Lung microvascular endothelial cell (primary cell): ENCODE measurements at places on chromosomes 11 and 22. TPM values are rescaled to one million over a fixed set of nuclear protein-coding genes. Genes with fewer than 3 reads are reported as not detected.
A peak's percentile ranks its signal among the peaks of the same experiment; 100 is the strongest.

- no peak for DNase-seq
Observed at GRCh38 chr22:31948002-31948401, 3.7 kb downstream of the YWHAH start.

DNA sequence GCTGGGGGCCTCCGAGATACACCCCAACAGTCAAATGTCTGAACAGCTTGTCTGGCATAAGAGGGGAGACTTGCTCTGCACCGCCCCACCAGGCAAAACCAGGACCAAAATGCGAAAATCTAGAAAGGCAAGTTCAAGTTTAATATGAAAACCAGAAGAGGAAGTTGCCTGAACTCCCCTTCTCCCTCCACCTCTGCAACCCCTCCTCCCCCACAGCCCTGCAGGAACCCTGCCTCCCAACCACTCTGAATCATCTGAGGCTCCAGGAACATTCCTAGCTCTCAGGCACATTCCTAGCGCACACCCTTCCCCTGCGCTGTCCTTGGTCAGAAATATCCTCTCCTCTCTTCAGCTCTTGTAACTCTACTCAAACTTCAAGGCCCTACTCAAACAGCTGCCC is 36.7 kb downstream of the ISX start:
- no peak for DNase-seq

DNA sequence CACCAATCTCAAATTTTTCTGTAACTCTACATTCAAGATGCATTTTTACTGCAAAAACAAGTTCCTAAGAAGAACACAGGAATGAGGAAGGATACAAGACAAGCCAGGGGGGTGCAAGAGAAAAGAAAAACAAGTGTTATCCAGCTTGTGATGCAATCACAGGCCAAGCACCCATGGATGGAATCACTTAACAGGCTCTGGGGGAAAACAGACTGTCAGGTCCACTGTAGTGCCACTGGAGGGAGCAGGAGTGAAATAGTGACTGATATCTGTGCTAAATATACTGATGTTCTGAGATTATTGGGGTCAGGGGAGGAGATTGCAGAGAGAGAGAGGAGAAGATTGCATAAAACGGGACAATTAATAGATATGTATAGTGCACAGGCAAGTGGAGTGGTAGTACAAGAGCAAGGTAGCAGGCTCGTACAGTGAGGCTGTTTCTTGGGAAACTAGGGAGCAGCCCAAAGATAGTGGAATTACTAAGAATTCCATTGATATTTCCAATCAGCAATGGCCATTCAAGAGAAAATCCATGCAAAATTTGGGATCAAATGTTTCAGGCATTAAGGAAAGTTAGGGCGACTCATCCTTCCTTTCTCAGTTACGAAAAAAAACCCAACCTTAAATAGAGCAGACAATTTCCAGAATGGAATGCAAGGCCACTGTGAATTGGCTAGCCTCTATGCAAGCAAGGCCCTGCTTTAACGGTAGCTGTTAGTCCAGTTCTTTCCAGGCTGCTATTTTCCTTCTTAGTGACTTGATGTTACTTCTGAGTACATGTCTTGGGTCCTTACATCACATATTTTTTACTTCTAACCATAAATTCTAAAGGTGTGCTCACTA is 52.2 kb upstream of the CEP126 start:
- DNase-seq = peak; percentile 69

Gene FIBIN
- not detected in 2 replicates for total RNA-seq

Gene OR10A2
- total RNA-seq = not detected in 2 replicates

Gene CECR2
- total RNA-seq = under 0.01 TPM in 2 replicates

GRCh38 chr22:46081036-46081830 is 69.1 kb upstream of the PPARA start:
- DNase-seq = peak; percentile 42

Gene OTOG
- not detected in 2 replicates for total RNA-seq

DNA sequence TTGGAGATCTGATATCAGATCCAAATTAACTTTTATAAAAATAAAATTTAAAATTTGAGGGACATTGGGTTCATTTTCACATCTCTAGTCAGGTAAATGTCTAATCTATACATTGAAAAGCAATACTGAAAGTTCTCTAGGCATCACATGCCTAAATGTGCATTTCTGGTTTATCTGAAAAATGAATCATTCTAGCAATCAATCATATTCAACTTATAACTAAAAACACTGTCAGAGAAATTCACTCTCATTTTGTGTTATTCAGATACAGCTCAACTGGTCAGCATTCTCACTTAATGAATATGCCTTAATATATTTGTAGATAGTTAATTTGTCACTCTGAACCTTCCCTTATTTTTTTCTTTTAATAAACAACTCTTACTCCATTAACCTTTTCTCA is 243.2 kb downstream of the CASP12 start:
- no peak for DNase-seq

Gene CLCF1
- 1.2 and 1.5 TPM in 2 replicates for total RNA-seq

DNA sequence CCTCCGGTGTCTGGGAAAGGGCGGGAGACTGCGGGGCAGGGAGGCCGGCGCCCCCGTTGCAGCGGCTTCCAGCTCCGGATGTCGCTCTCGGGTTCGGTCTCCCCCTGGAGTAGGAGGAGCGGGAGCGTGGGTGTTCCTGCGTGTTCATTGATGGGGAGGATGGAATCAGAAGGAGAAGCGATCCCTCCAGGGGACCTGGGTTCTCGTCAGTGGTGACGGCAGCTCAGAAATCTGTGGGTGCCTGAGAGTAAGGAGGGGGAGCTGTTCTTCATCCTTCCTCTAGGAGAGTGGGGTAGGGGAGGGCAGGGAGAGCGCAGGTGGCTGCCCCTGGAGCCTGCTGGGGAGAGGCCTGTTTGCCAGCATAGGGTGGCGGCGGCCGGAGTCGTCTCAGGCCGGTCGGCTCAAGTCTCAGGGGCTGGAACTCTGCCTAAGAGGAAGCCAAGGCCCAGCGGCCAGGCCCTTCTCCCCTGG is 1.1 kb downstream of the UBASH3B start:
- peak; percentile 45 for DNase-seq

Gene NARS2
- 8.5 and 11.1 TPM in 2 replicates for total RNA-seq

GRCh38 chr11:113991718-113992458 is 17.0 kb downstream of the HTR3A start:
- no peak for DNase-seq

Gene TESMIN
- 0.79 and 1.7 TPM in 2 replicates for total RNA-seq

DNA sequence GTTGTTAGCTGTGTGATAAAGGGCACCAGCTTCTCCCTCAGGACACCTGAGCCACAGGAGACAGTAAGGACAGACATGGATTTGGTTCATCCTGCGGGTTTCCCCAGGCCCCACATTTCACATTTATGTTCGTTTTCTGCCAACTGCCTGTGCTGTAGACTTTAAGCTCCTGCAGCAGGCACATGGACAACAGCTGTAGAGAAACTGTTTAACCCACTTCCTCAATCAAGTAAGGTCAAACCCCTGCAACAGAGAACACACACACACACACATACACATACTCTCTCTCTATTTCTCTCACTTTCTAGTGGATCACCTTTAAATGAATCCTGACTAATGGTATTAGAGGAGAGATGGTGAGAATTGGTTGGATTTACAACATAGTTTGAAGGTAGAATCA is 90.7 kb downstream of the C11orf87 start:
- no peak for DNase-seq

Gene UNC93B1
- 12.2 and 21.0 TPM in 2 replicates for total RNA-seq

DNA sequence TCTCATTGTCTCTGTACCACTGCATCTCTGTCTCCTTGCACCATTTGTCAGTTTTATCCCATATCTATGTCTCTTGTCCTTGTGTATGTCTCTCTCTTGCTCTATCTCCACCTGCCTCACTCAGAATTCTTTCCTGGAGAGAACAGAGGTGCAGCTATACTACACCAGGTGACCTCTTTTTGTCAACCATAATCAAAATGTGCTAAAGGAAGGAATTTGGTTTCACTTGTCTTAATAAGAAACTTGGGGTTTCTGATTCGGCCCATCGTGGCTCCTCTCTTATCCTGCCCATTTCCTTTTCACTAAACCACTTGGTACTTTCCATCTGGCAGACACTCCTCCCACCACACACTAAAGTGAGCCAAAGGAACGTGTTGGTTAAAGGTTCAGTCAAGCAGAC is 2.0 kb upstream of the C11orf42 start:
- DNase-seq = no peak

DNA sequence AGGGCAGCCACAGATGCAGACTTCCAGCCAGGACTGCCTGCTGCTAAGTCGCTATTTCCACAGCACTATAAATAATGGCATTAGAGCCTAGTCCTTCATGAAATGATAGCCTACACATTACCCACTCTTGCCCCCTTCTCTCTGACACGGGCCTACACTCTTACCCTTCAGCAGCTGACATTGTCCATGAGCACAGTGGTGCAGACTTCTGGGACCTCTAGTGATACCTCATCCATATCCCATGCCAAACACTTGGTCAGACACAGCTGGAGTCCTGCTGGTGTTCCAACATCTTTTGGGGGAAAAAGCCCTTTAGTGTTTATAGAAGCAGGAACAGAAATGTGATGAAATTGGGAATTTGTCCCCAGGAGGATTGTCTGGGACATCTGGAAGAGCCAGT is 43.4 kb upstream of the RAB1B start:
- no peak for DNase-seq

DNA sequence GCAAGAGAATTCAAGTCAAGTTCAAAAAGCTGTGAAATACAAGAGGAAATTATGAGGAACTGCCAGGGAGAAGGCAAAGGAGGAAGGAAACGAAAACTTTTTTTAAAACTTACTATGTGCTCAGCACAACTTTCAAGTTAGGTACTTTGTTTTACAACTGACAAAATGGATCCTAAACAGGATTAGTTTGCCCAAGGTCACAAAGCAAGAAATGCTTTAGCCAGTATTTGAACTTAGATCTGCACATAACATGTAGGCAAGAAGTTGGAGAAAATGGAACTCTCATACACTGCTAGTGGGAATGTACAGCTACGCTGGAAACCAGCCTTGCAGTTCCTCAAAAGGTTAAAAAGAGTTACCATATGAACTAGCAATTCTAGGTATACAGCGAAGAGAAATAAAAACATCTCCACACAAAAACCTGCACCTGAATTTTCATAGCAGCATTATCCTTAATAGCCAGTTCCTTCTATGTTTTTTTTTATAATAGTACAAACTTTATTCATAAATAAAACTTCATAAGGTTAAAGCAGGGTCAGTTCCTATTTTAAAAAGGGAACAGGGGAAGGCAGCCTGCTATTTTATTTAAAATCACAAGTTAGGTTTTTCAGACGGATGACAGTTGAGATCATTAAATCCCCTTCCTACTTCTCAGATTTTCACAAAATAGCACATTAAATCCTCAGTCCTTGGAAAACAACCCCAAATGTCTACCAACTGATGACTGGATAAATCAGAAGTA is 19.2 kb downstream of the DDX6 start:
- peak; percentile 3 for DNase-seq

DNA sequence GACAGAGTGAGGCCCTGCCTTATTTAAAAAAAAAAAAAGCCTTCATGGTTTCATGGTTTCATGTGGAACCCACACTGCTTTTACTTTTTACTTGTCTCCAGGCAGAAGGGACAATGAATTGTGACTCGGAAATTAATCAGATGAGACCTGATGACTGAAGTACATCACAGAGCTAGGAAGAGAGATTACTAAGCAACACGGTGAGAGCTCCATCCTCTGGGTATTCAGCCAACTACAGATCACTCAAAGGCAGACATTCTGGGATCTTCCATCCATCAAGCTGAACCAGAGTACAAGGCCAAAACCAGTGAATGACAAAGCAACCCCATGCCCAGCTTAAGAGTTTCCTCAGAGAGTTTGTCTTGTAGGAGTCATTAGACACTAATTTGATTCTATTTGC is 433.2 kb downstream of the SOX6 start:
- DNase-seq = no peak

Gene NRXN2
- under 0.01 TPM in 1 of 2 replicates, not detected in the other for total RNA-seq

DNA sequence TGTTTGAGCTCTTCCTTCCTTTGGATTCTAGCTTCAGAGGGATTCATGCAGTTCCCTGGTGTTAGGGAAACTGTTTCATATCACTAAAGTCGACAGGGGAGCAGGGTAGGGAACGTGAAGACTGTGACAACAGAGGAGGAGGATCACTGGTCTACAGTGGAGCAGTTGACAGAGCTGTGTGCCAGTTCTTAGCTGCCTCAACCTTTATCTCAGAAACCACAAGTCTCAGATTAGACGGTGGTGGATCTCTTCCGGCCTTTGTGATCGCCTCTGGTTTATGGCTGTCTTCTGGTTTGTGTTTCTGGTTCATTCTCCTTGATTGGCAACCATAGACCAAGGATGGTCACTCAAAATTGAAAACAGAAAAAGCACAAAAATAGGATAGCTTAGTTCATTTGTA is 538.9 kb upstream of the API5 start:
- DNase-seq = no peak

GRCh38 chr11:37572491-37573171 is 974.6 kb upstream of the RAG2 start:
- no peak for DNase-seq

Gene TST
- total RNA-seq = 54.9 and 63.1 TPM in 2 replicates

Gene TEX54
- total RNA-seq = not detected in 2 replicates

GRCh38 chr11:41999066-41999465 is 539.6 kb upstream of the LRRC4C start:
- DNase-seq = no peak

Gene ISX
- not detected in 2 replicates for total RNA-seq

- DNase-seq = peak; percentile 57
Observed at GRCh38 chr22:36194971-36195370, 6.6 kb downstream of the APOL4 start.

DNA sequence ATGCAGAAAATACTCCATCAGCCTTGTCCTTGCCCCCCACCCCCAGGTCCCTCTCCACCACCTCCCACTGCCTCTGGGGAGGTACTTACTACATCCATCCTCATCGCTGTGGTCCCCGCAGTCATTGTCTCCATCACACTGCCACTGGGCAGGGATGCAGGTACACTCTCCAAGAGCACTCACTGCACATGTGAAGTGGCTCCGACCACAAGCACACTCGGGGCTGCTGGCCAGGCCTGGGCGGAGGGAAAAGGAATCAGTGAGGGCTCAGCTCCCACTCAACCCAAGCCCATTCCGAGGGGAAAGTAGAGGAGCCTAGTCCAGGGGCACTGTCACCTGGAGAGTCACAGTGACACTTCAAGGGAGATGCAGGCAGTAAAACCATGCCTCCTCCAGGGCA is 15.7 kb downstream of the LRP4 start:
- DNase-seq = no peak

DNA sequence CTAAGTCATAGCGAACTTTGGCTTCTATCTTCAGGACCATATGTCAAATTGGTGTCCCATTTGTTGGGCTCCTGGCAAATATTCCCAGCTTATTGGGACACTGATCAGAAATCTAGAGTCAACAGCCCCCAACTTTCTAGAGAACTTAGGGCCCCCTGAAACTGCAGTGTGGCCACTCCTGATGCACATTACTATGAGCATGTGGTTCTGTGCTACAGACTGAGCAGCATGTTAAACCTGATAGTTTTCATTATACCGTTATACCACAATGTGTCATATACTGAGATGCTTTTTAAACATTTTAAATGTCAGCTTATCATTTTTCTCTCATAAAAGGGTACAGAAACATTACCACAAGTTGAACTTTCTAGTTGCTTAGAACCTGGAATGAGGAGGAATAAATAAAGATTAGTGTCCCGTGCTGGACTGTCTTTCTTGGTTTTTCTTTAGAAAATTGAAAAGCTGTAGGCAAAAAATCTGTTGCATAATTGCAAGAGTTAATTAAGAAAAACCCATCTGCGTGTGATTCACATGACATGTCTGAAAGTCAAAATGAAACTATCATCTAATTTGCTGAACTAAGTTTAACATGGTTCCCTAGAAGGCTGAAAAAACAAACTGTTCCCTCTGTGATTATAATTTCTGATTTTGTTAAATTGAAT is 16.4 kb upstream of the CTSC start:
- no peak for DNase-seq

- DNase-seq = peak; percentile 97
Observed at GRCh38 chr11:19087658-19088057, 27.1 kb upstream of the MRGPRX2 start.

GRCh38 chr11:104142698-104143097 is 21.2 kb downstream of the PDGFD start:
- no peak for DNase-seq
